Thymus (tissue), 14 donors: ENCODE measurements at places on chromosomes 5 and 9.

DNA sequence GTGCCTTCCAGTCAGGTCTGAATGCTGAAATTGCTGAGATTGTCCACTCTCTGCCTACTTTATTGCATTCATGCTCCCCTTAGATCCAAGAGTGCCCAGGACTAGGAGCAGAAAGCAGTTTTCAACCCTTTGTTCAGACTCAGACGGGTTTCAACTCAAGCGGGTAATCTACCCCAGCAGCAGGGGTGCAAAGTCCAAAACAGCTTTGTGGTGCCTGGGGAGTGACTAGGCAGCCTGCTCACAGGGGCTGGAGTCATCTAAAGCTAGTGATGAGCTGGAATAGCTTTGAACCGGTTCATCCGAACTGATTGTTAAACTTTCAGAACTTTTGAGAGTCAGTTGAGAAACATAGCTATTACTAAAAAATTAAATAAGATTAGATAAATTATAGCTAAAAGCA is 71.0 kb upstream of the IQGAP2 start:
- no peak for DNase-seq

DNA sequence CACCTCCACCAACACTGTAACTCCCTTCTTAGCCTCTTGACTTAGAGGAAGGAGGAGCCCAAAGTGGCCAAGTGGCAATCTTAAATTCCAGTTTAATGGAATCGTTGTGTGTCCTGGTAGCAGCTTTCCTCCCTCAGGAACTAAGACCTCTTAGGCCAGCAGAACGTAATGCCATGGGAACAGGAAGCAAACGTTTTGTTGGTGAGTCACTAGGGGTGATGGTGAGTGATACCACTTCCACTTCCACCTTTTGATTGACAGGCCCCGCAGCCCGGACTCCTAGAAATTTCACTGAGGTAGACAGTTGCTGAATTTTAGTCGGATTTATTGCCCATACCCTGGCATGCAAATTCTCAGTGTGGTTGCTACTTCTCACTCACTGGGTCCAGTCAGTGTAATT is 94.2 kb upstream of the FBN2 start:
- no peak for DNase-seq

DNA sequence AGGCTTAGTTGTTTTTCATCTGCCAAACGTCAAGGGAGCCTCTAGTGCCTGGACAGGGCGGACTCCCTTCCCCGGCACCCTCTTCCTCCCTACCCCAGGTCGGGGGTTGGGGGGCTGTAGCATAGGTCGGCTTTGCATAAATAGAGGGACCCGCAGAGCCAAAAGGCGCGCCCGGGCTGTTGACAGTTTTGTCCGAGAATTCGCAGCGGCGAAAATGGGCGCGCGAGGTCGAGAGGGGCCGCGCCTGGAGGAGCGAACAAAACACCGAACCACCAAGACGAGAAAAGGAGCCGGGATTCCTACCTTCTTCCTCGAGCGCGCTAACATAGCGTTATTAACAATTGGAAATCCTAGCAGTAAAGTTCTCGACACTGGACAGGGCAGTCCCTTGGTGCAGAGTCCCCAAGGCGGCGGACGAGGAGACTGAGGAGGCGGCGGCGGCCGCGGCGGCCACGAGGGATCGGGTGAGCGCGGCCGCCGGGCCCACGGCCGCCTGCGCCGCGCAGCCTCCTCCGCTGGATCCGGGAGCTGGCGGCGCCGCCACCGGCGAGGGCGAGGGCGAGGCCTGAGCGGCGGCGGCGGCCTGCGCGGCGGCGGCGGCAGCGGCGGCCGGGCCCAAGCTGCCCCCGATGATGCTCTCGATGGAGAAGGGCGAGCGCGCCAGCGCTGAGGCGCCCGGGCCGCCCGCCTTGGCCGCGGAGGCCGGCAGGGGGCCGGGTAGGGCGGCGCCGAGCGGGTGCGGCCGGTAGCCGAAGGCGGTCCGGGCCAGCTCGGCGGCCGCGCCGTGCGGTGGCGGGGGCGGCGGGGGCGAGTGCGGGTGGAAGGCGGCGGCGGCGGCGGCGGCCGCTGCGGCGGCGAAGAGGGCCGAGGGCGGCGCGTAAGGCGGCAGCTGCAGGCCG is 1.7 kb downstream of the FOXD1 start:
- DNase-seq, result no peak

GRCh38 chr5:62343428-62343827 is 37.4 kb downstream of the KIF2A start:
- no peak for DNase-seq

DNA sequence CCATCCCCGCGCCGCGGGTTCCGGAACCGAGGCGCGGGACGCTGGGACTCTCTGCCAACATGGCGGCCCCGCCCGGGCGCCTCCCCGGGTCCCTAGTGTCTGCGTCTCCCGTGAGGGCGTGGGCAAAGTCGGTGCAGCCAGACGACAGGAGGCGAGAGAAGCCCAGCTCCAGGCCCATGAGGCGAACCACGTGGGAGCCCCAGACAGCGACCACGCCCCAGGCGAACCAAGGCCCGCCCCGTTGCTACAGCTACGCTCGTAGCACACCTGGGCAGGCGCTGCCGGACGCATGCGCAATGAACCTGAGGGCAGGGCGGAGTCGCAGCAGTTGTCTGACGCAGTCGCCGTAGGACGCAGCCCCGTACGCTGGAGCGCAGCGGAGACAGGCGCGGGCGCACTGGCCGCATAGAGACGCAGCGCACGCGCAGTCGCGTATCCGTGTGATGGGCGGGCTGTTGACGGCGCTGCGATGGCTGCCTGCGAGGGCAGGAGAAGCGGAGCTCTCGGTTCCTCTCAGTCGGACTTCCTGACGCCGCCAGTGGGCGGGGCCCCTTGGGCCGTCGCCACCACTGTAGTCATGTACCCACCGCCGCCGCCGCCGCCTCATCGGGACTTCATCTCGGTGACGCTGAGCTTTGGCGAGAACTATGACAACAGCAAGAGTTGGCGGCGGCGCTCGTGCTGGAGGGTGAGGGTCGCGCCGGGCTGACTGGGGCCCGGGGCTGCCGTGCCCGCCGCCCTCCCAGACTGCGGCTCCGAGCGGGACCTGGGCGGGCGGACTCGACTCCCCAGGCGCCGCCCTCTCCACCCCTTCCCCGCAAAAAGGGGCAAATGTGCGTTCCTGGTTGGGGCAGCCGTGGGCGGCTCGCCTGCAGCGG is at the start of gene MAN1B1:
Gene MAN1B1, plus strand, starts transcription at position 455 of the 878 bp plus-strand sequence. Its CDS starts 15 bp downstream, at position 470.
- DNase-seq, result peak; percentile 98

- no peak for DNase-seq
These were observed 112.3 kb upstream of the WWC1 start for GRCh38 chr5:168179192-168179593.

GRCh38 chr5:170420806-170421412 is 31.7 kb upstream of the KCNMB1 start:
- peak; percentile 51 for DNase-seq

DNA sequence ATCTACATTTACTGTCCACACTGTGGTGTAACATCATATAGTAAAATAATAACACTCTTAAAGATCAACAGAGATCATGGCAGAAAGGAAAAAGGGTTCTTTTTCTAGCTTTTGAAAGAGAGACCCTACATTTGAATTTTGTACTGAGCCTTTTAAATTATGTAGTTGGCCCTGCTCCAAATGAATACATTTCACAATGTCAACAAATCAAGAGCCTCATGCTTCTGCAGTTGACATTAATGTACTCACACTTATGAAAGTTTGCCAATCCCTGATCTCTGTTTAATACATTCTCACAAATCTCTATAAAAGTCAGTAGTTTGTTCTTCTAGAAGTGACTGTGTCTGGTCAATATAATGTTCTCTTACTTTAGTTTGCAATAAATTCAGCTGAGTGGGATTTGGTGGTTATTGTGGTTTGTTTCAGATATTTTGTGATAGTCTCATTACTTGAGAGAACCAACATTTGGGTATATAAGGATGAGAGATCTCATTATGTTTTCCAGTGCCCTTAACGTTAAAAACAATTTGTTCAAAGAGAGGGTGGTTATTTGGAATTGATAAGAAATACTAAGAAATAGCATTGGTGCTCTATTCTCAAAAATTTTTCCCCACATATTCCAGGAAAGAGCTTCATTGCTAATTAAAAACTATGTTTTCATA is 277.8 kb upstream of the FTMT start:
- DNase-seq, result no peak

- no peak for DNase-seq
These were observed 738.6 kb upstream of the ZNF608 start for GRCh38 chr5:125484742-125485641.

- no peak for DNase-seq
These were observed 40.9 kb downstream of the STX17 start for GRCh38 chr9:99947395-99947794.

- no peak for DNase-seq
These were observed 13.8 kb downstream of the TMEM267 start for GRCh38 chr5:43469671-43470391.

- no peak for DNase-seq
These were observed 56.3 kb downstream of the INSYN2B start for GRCh38 chr5:169923988-169924387.

- no peak for DNase-seq
These were observed 82.3 kb downstream of the ANXA1 start for GRCh38 chr9:73234008-73234360.

GRCh38 chr5:39998518-39998917 is 573.7 kb upstream of the DAB2 start:
- no peak for DNase-seq

DNA sequence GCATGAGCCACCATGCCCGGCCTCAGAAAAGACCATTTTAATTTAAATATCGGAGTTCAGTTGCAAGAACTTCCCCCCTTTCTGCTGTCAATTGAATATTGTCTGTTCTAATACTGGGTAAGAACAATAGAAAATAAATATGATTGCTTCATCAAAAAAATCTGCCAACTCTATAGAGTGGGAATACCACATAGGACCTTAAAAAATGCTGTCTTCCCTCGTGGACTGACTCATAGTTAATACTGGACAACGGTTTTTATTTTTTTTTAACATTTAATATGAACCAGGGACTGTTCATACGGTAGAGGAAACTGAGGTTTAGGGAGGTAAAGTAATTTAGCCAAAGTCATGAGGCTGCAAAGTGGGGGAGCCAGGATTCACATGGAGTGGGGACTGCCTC is 9.7 kb downstream of the ZNF462 start:
- DNase-seq, result no peak

DNA sequence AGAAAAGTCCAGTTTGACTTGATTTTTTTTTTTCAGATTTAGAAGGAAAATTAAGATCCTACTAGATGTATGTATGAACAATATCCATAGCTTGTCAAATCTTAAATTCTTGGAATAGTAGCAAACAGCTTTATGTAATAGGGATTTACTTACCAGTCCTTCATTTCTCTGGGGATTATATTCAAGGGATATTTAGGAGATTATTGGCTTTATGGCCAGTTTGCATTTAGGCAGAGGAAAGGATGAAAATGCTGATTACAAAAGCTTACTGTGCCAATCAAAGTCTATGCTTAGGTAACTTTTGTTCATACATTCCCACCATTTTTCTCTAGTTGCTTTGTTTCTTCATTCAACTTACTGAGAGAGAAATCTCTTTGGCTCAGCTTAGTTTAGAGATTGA is 47.9 kb downstream of the MAST4 start:
- no peak for DNase-seq

- DNase-seq, result no peak
These were observed 25.6 kb upstream of the RNF180 start for GRCh38 chr5:64140018-64140417.

GRCh38 chr9:36074055-36074454 is 37.3 kb downstream of the RECK start:
- DNase-seq, result no peak

DNA sequence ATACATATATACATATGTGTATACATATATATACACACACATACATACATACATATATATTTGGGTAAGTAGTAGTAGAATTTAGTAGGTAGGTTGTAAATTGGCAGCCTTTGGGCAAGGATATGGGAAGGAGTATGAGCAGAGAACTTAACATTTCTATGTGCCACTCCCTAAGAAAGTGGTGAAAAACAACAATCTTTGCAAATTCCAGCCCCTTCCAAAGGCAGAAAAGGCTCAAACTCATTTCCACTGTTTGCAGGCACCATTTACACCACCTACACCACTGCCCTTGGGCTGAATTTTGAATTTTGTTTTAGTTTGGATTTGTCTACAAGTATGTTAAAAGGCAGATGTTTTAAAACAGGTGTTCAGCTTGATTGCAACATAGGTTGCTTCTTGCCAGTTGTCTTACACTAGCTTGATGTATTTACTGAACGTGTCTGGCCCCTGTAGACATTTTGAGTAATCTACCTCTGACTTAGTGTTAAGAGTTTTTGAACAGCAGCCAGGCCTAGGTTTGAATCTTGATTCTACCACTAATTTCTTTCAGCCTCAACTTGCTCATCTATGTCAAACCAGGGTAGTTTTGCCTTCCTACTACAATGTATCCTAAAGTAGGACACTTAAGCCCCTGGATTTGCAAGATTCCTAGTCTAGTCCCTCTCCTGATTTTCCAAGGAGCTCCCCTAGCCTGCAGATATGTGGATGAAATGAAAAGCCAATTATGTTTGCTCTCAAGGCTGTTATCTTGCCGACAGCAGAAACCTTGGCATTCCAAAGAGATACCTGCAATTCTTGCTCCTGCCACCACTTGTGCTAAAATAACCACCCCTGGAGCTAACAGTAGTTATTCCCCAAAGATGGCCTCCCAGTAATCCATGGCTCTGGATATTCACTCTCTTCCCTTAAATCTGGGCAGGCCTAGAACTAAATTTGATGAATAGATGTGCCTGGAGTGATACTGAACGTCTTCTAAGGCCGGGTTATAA is 156.2 kb upstream of the SLC44A1 start:
- DNase-seq, result no peak

DNA sequence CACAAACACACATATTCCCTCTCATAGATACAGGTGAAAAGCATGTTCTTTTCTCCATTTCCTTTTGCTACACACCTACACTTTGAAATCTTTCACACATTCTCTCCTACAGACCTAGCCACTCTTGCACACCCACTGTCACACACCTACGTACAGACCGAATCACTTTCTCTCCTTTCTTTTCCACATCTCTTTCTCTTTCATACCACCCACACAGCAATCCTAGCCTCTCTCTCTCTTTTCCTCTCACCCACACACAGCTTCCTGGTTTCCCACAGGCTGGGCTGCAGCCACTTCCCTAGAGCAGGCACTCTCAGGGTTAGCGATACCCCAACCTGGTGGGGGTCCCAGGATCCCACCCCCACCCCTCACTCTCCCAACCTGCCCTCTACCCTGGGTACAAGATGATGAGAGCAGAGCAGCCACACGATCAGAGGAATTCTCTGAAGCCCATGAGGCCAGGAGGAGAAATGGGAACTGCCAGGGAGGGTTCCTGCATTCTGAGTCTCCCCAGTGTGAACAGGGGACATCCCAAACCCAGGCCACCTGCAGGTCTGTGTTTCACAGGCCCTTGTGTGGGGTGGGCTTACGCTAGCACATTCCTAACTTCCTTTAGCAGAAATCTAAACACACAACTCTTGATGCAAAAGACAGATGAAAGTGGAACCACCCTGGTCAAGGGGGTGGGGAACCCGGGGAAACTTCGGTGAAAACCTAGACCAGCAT is 17.1 kb upstream of the SYNPO start:
- no peak for DNase-seq

- DNase-seq, result no peak
These were observed 20.2 kb downstream of the ALDH1A1 start for GRCh38 chr9:72932619-72933018.

- DNase-seq, result no peak
These were observed 3.7 kb upstream of the CLK4 start for GRCh38 chr5:178630475-178630930.

GRCh38 chr9:129736334-129736733 is 16.5 kb downstream of the PTGES start:
- no peak for DNase-seq
